ENCODE measurements at places on chromosomes 3 and 15. TPM values are rescaled to one million over a fixed set of nuclear protein-coding genes. Genes with fewer than 3 reads are reported as not detected.

DNA sequence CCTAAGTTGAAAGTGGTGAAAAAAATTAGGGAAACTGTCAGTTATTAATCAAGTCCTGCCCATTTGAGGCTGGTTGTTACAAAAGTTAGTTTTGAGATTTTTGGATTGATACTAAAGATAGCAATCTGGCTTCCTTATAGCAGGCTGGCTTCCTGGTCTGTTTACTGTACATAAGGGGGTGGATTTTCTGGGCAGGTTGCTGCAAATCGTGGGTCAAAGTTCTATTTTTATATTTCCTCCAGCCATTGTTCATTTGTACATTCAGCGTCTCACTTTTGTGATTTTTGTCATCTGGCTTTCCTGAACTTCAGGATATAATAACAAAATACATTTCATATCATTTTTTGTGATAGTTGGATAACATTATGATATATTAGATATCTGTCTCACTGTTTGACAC is 49.5 kb downstream of the CLDN1 start:
- DNase-seq, result no peak

The TNNC1 gene
- 0.41 TPM for total RNA-seq

- DNase-seq, result no peak
These were observed 92.5 kb downstream of the UBE3A start for GRCh38 chr15:25346371-25346770.

DNA sequence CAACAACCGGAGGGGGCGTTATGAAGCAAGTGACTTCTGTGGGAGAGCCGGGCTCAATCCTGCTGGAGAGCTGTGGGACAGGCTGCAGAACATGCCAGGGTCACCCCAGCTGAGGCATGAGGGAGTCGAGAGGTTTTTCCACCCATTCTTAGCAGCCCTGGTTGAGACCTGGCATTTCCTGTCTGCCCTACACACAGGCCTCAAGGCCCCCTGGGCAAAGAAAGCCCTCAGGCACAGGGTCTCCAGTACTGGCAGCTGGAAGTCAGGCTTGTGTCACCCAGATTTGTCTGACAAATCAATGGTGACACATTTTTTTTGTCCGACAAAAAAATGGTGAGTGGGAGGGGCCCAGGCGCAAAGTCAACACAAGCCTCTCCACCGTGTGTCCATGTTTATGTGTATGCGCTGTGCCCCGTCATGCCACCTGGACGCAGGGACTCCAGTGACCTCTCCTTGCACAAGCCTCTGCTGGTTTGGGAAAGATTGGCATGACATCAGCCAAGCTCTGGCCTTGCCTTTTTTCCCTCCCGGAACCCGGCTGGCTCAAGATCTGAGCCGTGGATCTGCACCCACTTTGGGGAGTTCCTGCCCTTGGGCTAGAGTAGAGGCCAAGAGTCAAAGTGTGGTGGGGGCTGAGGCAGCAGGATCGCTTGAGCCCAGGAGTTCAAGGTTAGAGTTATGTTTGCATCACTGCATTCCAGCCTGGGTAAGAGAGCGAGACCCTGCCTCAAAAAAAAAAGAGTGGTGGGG is 20.8 kb upstream of the ALAS1 start:
- no peak for DNase-seq

- DNase-seq, result no peak
These were observed 38.7 kb downstream of the ANP32A start for GRCh38 chr15:68781766-68782588.

DNA sequence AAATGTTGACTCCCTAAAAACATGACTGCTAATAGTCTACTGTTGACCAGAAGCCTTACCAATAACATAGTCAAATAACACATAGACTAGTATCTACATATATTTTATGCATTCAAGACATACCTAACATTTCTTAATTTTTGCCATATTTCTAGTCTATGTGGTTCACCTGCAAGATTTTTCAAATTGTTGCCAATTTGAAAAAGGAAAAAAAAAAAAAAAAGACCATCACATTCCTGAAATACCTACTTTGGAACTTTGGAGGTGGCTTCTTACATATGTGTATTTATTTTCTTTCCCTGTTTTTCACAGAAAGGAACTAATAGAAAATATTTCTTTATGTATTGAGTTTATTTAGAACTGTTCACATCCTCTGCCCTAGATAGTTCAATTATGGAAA is 13.4 kb upstream of the ATP13A3 start:
- DNase-seq, result no peak

- DNase-seq, result no peak
These were observed 984 bp downstream of the FGF7 start for GRCh38 chr15:49423901-49424550.

The PAQR5 gene
- total RNA-seq, result not detected

The PCCB gene
- 71.6 TPM for total RNA-seq

The RAD51 gene
- 36.8 TPM for total RNA-seq

GRCh38 chr15:50800715-50801114 is 35.2 kb upstream of the SPPL2A start:
- no peak for DNase-seq

The LSG1 gene
- 30.0 TPM for total RNA-seq

The SMCO1 gene
- total RNA-seq, result not detected

The CHDH gene
- total RNA-seq, result 8.3 TPM

The CERS3 gene
- not detected for total RNA-seq

DNA sequence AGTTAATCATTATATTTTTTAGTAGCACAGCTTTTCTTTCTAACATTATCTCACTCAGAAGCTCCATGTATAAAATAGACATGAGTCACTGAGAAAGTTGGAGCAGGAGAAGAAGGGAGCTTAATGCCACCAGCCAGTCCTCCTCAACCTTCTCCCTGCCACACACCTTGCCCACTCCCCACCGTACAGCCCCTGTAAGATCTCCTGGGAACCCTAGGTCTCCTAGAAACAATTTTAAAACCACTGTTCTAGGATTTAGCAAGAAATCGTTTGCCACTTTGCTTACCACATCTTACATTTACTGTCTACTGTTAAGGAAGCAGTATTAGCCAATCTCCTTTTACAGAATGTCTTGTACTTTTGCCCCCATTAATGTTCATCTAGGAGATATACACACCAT is 170.1 kb upstream of the SNTN start:
- no peak for DNase-seq

The CNTN6 gene
- not detected for total RNA-seq

DNA sequence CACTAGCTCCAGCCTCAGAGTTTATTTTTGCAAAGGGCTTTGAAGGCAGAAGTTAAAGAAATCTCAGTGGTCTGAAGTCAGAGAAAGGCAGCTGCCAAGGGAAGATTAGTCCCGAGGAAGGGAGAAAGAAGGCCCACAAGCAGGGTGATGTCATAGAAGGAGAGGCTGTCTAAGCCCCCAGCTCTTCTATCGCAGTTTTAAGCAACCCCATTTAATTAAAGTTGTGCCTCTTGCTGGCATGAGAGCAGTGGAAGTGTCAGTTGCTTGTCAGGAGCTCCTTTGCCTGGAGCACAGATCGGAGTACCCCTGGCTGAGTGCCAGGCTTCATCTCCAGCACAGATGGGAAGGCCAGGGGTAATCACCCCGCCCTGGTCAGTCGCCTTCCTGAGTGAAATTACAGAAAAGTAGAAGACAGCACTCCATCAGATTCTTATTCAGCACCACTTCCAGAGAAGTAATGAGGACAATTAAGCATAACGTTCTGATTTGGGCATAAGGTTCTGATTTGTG is 530.7 kb downstream of the EPHB1 start:
- no peak for DNase-seq
